ENCODE measurements at places on chromosomes 2 and 18. TPM values are rescaled to one million over a fixed set of nuclear protein-coding genes. Genes with fewer than 3 reads are reported as not detected.

CDH2 gene
- not detected for polyA plus RNA-seq

OXER1 gene
- not detected for polyA plus RNA-seq

RAX gene
- not detected for polyA plus RNA-seq

FBXO48 gene
- polyA plus RNA-seq, result 0.69 TPM

RESP18 gene
- polyA plus RNA-seq, result not detected

ARHGEF4 gene
- not detected for polyA plus RNA-seq

SCYGR2 gene
- not detected for polyA plus RNA-seq

SLC38A11 gene
- polyA plus RNA-seq, result not detected

GRCh38 chr2:28544036-28544346 is 48.1 kb downstream of the PLB1 start:
- DNase-seq, result no peak

DNA sequence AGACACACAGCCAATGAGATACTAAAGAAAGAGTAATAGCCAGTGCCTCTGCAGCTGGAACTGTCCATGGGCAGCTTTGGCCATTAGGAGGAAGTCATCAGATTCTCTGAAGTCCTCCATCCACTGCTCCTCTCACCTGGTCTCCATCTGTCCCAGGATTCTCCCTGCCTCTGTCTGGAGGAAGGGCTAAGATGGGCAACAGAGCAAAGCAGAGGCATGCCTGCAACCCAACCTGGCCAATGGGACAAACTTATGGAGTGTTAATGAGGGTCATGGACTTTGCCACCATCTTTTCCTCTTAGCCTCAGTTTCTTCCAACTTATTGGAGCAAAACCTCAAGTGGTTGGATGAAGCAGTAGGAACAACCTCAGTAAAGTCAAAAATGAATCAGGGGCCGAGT is 91.5 kb upstream of the SIX3 start:
- no peak for DNase-seq

DNA sequence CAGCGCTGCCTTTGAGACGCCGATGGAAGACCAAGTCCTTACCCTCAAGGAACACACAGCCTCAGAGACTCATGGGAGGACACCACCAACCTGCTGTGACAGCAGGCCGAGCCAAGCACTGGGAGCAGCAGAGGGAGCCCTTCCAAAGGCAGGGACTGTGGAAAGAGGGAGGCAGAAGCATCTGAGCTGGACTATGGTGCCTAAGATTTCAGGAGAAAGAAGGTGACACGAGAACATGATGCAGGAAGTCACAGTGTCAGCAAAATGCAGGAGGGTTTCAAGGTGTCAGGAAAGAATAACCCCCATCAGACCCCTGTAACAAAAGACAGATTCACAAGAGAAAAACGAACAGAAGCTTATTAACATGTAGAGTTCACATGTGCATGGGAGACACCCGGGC is 24.2 kb upstream of the COX7A2L start:
- DNase-seq, result no peak

- no peak for DNase-seq
These were observed 53.5 kb downstream of the MGAT5 start for GRCh38 chr2:134307334-134307733.

- DNase-seq, result no peak
These were observed 481.0 kb upstream of the DSEL start for GRCh38 chr18:67997496-67997895.

GRCh38 chr18:12008181-12008767 is 27.0 kb downstream of the IMPA2 start:
- no peak for DNase-seq

GRCh38 chr2:110173523-110173922 is 31.3 kb downstream of the NPHP1 start:
- no peak for DNase-seq

DNA sequence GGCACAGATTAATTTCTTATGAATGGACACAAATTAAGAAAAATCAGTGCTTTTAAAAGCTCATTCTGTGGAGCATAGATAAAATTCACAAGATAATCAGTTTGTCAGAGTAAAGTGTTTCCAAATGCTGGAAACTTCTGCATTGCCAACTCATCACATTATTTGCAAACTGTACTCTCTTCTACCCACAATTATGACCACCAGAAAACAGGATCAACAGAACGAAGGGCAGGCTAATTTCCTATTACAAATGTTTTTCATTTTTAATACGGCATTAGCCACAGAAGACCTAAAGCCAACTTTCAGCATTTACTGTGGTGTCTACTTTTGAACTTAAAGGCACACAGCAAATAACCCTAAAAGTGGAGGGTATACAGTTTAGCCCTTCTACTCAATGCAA is 6.0 kb downstream of the IRS1 start:
- DNase-seq, result no peak

GRCh38 chr18:13647761-13648160 is 78.6 kb downstream of the FAM210A start:
- DNase-seq, result no peak

DNA sequence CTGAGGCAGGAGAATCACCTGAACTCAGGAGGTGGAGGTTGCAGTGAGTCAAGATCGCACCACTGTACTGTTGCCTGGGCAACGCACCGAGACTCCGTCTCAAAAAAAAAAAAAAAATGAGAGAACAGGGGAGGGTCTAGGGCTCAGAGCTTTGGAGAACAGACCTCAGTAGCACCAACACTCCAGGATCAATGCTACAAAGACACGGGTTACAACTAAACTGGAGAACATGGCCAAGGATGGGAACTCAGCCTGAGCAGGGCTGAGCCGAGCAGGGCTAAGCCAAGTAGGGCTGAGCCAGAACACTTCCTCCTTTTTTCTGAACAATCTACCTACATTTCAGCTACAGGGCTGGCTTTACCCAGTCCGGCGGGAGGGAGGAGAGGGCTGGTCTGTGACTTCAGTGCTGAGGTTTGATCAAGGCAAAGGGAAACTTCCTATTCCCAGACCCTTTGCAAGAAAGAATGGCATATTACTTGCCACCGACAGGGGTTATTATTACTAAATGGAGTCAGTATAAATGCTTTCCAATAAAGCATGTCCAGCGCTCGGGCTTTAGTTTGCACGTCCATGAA is 2.9 kb upstream of the CASP8 start:
- peak; percentile 37 for DNase-seq
